ENCODE measurements at places on chromosomes 5 and 9. TPM values are rescaled to one million over a fixed set of nuclear protein-coding genes. Genes with fewer than 3 reads are reported as not detected.

The SAXO1 gene
- total RNA-seq = not detected

The ZNF879 gene
- total RNA-seq = 1.8 TPM

The SPATA31A7 gene
- total RNA-seq = not detected

The RLN2 gene
- total RNA-seq = 4.0 TPM

The RGMB gene
- total RNA-seq = 5.0 TPM

The GDA gene
- total RNA-seq = not detected

The NUTM2F gene
- total RNA-seq = not detected

The IRX4 gene
- not detected for total RNA-seq

The IL9 gene
- total RNA-seq = not detected

The THBS4 gene
- 1.1 TPM for total RNA-seq

The ORM2 gene
- total RNA-seq = not detected

The FOXE1 gene
- total RNA-seq = 0.10 TPM

The NEUROG1 gene
- not detected for total RNA-seq

All from activated naive CD4-positive, alpha-beta T cell treated with anti-CD3 and anti-CD28 coated beads for 36 hours (primary cell).